ENCODE measurements at places on chromosomes 3 and 15.

DNA sequence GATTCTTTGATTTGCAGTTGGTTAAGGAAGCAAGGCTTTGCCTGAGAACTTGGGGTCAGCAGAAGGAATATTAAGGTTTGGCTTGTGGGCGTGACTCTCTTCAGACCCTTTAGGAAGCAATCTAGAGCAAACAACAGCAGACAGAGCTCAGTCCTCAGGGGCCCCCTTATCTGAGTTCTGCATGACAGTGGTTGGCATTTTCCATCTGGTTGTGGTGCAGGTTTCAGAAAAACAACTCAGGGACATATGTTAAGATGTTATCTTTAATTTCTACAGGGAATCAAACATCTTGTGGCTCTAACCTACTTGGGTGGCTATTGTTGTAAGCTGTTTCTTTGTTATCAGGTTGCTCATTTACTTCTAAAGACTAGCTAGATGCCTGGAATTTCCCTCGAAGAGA is 141.4 kb downstream of the VPS8 start:
- no peak for DNase-seq

GRCh38 chr3:102161384-102162006 is 273.3 kb upstream of the ZPLD1 start:
- DNase-seq, result no peak

DNA sequence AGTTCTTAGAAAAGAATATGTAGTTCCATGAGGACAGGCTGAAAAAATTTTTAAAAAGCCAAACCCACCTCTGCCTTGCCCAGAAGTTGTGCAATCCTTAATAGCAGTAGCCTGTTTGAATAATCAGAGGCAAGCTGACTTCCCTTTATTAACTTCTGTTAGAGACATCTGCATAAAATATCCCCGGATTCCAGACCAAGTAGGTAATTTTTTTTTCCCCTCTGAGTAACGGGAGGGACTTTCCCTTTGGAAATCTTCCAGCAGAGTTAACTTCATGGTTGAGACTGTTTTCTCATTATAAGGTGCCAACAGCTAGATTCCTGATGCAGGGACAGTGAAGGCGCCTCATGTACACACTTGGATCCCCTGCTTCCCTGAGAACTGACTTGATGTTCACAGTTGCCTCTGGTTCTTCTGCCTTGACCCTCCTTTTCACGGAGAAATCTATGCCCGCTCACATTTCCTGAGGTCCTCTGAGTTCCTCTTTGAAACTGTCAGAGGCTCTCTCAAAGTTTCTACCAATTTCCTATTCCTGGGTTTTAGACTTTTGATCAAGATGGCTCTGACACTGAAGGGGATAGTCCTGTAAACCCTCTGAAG is 227.6 kb upstream of the BHLHE40 start:
- no peak for DNase-seq

DNA sequence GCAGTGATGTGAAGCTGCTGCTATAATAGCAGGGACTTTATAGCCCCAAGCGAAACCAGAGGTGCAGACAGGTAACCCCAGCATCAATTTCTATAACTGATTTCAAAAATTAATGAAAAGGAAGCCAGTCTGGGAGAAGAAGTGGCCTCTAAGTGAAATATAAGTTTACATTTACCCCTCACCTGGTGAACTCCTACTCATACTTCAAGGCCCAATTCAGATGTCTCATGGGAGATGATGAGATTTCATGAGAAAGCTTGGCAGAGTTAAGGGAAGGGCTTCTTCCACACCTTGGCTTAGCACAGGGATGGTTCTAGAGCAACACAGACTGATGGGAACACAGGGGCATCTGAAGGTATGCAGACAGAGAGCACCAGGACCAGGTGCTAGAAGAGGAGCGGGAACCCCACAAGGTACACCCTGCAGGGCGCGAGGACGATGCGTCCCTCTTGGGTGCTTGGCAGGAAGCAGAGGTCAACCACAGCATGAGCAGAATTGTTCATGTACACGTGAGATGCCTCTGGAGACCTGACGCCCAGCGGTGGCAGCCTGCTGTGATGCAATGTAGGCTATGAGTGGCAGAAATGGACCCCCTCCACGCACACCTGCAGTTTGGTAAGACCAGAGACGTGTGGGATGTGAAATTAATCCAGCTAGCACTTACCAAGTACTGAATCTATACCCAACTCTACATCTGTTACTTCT is 102.9 kb downstream of the SRGAP3 start:
- no peak for DNase-seq

- no peak for DNase-seq
These were observed 346.1 kb downstream of the SI start for GRCh38 chr3:164732166-164732565.

- no peak for DNase-seq
These were observed 25.3 kb upstream of the RNF111 start for GRCh38 chr15:58962136-58962535.

Measured in psoas muscle (tissue), 8 donors.